ENCODE measurements at places on chromosomes 16 and 17.
A peak's percentile ranks its signal among the peaks of the same experiment; 100 is the strongest.

DNA sequence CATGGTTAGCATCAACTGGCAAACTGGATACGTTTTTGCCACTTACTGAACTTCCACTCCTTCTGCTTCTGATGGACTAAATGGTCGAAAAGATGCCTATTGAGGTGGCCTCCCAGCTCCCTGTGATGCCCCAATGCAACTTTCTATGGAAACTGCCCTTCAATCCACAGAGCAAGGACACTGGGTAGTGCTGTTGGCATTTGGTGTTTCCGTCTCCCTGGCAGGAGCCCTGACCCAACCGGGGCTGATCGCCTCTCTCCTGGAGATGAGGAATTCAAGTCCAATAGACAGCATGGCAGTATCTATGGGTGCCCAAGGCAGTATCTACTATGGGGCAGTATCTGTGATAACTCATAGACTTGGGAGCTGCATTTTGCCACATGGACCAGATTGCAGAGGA, 116.3 kb upstream of the IRX3 start:
- no peak for DNase-seq

GRCh38 chr17:80774643-80775281, 216.9 kb upstream of the CHMP6 start:
- peak; percentile 48 for DNase-seq

GRCh38 chr17:44362459-44362948, 1.1 kb downstream of the FAM171A2 start:
- DNase-seq = peak; percentile 73

DNA sequence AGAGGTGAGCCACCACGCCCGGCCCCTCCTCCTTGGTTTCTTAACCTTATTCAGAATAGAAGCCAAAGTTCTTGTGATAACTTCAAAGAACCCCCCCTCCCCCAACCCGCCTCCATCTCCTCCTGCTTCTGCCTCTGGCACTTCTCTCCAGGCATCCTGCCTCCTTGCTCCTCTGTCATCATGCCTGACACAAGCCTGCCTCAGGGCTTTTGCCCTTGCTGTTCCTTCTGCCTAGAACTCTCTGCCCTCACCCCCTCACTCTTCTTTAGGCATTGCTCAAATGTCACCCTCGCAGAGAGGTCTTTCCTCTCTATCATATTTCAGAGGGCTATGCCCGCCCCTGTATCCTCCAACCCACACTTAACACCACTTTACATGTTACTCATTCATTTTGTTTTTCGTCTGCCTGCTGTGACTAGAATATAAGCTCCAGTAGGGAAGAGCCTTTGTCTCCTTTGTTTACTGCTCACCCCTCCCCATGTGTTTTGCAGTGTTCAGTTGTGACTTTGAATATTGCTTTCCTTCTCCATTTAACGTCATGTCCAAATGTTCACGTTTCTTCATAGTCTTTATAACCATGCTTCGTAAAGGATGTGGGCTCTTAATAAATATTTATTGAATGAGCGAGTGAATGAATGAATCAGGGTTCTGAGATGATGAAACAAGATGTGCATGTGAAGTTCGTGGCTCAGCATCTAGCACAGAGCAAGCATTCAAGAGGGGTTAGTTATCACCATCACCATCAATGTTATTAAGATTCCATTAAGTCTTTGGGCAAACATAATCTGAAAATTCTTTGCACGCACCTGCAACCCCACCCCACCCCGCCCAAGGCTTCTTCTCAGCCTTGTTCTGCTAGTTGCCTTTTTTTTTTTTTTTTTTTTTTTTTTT, 186.2 kb upstream of the WSCD1 start:
- no peak for DNase-seq

DNA sequence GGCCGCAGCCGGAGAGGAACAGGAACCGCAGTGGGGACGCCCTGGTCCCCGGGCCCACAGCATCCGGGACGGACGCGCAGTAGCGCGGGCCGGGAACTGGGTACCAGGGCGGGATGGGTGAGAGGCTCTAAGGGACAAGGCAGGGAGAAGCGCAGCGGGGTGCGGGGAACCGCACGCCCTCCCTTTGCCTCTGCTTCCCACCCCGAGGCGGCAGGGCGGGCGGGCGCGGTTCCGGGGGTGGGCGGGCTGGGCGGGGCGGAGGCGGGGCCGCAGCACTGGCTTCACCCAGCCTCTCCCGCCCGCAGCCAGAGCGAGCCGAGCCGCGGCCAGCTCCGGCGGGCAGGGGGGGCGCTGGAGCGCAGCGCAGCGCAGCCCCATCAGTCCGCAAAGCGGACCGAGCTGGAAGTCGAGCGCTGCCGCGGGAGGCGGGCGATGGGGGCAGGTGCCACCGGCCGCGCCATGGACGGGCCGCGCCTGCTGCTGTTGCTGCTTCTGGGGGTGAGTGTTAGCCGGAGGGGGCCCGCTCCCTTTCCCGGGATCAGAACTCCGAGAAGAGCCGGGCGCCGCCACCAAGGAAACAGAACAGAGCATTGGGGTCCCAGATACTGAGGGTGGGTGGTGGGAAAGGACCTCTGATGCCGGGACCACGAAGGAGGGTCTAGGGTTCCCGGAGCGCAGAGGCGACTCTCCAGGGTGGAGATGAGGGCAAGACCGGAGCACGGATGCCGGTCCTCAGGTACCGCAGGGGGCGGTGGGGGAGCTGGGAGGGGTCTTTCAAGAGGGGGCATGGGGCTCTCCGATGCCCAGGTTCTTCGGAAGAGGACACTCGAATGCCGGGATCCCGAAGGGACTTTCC, at the start of gene NGFR:
NGFR (plus strand) TSS at position 308 of the 856 bp plus-strand sequence; CDS start at position 433, 125 bp downstream.
- peak; percentile 63 for DNase-seq

DNA sequence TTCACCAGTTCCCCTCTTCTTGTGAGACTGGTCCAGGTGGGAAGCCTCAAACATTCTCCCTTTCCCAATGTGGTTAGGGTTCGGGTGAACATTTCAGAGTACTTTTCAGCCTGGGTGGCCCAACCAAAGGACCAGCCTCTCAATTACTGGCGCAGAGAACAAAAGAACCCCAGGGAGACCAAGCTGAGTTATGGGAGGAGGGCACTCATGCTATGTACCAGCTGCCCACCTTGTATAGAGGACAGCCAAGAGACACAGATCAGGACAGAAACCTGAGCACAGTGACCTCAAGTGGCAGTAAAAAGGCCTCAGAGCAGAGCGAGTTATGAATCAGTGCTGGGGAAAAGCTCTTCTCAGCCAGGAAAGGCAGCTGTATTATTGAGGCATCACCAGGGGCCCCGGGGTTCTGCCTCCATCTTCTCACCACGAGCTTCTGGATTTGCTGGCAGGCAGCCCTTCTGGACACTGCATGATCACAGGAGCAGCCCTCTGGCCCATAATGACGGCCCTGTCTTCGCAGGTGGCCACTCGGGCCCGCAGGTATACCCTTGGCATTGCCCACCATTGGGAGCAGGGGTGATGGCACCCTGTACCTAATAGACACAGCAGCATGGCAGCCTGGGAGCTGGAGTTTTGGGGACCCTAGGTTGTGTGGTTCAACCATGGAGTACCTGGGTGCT, 3.8 kb downstream of the G6PC3 start:
- peak; percentile 60 for DNase-seq

GRCh38 chr17:28334171-28334570, 1.1 kb downstream of the IFT20 start:
- DNase-seq = no peak

DNA sequence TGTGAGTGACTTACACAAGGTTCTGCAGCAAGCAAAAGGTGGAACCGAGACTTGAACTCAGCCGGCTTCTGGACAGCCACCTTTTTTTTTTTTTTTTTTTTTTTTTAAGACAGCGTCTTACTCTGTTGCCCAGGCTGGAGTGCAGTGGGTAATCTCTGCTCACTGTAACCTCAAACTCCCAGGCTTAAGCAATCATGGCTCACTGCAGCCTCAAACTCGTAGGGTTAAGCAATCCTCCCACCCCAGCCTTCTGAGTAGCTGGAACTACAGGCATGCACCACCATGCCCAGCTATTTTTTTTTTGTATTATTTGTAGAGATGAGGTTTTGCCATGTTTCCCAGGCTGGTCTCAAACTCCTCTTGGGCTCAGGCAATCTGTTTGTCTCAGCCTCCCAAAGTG, 55.2 kb upstream of the GOT2 start:
- no peak for DNase-seq

DNA sequence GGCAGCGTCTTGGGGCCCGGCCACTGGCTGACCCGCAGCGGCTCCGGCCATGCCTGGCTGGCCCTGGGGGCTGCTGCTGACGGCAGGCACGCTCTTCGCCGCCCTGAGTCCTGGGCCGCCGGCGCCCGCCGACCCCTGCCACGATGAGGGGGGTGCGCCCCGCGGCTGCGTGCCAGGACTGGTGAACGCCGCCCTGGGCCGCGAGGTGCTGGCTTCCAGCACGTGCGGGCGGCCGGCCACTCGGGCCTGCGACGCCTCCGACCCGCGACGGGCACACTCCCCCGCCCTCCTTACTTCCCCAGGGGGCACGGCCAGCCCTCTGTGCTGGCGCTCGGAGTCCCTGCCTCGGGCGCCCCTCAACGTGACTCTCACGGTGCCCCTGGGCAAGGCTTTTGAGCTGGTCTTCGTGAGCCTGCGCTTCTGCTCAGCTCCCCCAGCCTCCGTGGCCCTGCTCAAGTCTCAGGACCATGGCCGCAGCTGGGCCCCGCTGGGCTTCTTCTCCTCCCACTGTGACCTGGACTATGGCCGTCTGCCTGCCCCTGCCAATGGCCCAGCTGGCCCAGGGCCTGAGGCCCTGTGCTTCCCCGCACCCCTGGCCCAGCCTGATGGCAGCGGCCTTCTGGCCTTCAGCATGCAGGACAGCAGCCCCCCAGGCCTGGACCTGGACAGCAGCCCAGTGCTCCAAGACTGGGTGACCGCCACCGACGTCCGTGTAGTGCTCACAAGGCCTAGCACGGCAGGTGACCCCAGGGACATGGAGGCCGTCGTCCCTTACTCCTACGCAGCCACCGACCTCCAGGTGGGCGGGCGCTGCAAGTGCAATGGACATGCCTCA, 773 bp downstream of the NTN3 start:
- DNase-seq = no peak

GRCh38 chr16:12271006-12271405, 294.5 kb downstream of the SNX29 start:
- DNase-seq = no peak

DNA sequence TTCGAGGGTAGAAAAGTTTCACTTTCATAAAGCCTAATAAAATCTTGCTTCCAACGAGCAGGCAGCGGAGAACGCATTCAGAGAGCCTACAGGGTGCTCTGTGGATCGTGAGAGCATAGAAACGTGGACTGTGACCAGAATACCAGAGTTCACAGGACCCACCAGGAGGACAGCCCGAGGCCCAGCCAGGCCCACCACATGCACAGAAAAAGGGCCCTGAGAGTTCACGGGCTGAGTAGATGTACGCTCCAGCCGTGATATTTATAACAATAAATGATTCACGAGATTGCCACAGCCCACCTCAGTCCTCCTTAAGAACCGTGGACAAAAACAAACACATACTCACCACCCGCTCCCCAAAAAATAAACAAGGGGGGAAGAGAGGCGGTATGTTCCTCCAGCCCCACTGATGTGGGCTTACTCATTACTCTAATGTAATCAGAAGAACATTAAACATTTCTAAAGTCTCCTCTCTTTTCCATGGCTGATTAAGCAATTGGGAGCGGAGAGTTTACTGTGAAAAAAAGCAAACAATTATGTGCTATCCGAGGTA, 207.2 kb downstream of the C16orf78 start:
- DNase-seq = no peak

GRCh38 chr17:193426-193810, 12.0 kb upstream of the DOC2B start:
- no peak for DNase-seq

DNA sequence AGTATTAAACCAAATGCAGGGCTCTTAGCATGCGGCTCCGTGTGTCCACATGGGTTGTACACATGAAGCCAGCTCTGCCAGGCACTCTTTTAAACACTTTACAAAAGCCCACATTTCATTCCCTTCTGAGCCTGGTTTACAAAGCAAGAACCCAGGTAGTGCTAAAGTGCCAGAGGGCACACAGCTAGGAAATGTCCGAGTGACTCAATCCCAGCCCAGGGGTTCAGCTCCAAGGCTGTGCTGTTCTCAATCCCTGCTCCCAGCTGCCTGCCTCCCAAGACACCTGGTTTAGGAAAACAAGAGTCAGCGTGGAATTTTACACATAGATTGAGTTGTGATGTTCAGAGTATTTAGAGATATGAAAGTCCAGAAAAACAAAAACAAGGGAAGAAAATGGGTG, 13.3 kb upstream of the DCAF7 start:
- peak; percentile 11 for DNase-seq

DNA sequence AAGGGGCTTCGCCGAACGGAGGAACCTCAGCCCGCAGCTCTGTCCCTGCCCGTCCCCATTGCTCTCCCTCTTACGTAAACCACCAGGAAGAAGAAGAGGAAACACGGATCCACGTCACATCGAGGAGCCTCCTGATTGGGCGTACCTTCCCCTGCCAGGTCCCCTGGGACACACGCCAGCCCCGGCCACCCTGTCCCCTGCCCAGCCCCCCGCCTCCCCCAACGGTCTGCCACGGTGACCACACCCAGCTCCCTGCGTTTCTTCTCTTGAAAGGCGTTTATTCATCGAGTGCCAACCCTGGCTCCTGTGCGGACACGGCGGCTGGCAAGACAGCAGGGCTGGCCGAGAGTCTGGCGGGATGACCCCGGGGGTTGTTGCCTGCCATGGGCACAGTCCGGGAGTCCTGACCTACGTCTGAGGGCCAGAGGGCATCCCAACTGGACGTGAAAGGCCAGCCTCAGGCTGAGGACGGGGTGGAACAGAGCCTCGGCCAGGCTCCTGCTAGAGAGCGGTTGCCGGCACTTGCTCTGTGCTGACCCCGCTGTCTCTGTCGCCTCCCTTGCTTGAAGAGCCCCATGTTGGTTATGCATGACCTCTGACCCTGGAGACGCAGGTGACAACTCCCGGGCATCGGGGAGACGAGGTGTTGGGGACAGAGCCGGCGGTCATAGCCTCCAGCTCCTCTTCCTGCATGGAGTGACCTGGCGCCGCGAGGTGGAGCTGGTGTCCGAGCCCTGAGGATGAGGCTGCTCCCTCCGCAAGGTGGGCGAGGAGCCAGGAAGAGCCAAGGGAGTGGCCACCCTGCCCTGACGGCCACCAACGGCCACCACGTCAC, 40.5 kb upstream of the ACSF3 start:
- DNase-seq = peak; percentile 81

DNA sequence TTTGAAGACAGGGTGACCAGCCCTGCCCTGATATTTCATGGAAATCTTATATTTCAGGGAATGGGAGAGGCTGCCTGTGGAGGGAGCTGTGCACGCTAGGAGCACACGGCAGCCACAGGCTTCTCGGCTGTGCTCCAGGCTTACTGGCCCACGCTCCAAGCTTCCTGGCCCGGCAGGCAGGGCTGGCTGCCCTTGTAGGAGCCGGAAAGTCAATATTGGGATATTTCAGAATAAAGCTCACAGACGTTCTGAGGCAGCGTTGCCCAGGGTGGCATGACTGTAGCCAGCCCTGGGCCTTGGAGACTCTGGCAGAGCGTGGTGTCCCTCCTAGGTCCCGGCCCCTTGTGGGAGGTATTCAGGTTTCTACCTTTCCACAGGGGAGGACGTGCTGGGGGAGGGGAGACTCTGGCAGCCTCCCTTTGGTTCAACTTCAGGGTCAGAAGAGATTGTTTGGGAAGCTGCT, 95.6 kb downstream of the NPIPB11 start:
- DNase-seq = peak; percentile 46

DNA sequence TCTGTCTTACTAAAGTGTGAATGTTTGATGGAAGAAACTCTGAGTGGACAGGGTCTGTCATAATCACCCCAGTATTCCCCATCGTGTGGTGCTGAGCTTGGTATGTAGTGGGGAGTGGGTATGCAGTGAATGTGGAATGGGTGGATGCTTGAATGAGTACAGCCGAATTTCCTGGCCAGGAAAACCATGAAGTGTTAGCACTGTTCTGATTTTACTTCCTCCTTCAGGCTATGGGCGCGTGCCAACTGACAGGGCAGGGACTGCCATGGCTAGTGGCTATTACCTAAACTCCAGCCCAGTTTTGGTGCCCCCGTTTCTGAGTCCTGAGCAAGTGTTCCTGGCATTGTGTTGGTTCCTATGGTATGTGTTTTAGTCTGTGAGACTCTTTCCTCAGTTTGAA, 48.6 kb downstream of the PRKCA start:
- DNase-seq = no peak

Data from kidney (tissue), 22 donors.